ENCODE measurements at places on chromosomes 11 and 22. TPM values are rescaled to one million over a fixed set of nuclear protein-coding genes. Genes with fewer than 3 reads are reported as not detected.
A peak's percentile ranks its signal among the peaks of the same experiment; 100 is the strongest.

Gene FAM181B
- total RNA-seq: 0.47 TPM

Gene NEFH
- 27.1 TPM for total RNA-seq

- no peak overlapping the region for H3K27ac ChIP-seq
- DNase-seq: no peak
- peaks cover 8% of the 10 kb centered on the region for H3K4me1 ChIP-seq
- no peak overlapping the region for H3K4me3 ChIP-seq
- peaks cover 4% of the 10 kb centered on the region for H3K27me3 ChIP-seq
Observed at GRCh38 chr22:33796494-33796893, 123.8 kb downstream of the LARGE1 start.

DNA sequence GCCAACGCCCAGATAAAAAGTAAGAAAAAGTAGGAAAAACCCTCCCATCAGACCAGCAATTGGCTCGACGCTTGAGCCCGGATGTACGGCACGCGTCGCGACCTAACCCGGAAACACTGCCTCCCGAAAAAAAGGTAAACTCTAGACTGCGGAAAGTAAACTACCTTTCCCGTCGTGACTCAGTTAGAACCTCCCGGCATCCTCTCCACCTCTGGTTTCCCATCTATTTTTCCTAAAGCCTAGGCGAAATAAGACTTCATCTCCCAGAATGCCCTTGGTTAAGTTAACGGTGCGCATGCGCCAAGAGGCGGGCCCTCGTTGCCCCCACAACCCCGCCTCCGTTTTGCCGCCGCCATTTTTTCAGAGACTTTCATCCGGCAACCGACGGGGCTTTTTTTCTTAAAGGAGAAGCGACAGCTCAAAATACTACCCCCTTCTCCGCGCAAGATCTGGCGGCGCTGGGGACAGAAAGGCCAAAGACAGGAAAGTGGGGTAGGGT lies 678 bp upstream of the ZFP91 start:
- peaks cover 13% of the 10 kb centered on the region for H3K4me1 ChIP-seq
- peaks cover 22% of the 10 kb centered on the region for H3K27me3 ChIP-seq
- H3K36me3 ChIP-seq: no peaks in the 10 kb centered on the region
- peak overlapping the region; percentile 89 for H3K4me3 ChIP-seq
- H3K27ac ChIP-seq: peak overlapping the region; percentile 100

Gene TSSC4
- total RNA-seq: 49.7 TPM

DNA sequence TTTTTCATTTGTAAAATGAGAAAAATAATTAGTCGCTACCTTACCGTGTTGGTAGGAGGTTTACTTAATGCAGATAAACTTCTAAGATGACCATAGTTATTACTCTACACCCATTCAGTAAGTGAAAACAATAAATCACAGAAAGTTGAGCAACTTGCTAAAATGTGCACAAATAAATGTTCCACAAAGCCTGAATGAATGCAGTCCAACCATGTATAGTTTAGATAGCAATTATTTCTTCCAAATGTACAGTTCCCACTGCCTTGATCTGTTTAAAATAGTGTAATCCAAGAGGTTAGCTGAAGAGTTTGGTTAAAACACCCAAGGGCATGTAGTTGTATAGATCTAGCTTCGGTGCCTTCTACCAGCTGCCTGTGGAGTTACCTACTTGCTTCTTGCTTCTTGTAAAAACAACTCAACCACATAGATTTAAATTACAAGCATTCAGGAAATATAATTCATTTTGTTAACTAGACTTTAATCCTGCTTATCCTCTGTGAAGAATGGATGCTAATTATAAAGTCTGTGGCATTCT lies 106.3 kb upstream of the CARD18 start:
- H3K27me3 ChIP-seq: no peaks in the 10 kb centered on the region
- no peak overlapping the region for H3K27ac ChIP-seq
- no peak overlapping the region for H3K4me3 ChIP-seq
- H3K36me3 ChIP-seq: no peaks in the 10 kb centered on the region
- DNase-seq: no peak

- H3K27me3 ChIP-seq: peaks cover 9% of the 10 kb centered on the region
- no peak overlapping the region for H3K4me3 ChIP-seq
- no peaks in the 10 kb centered on the region for H3K36me3 ChIP-seq
- H3K27ac ChIP-seq: no peak overlapping the region
Observed at GRCh38 chr11:69120096-69120875, 35.4 kb upstream of the SMIM38 start.

Gene FAM180B
- total RNA-seq: not detected

Measured in glutamatergic neuron (in vitro differentiated cells).